ENCODE measurements at places on chromosomes 16 and 17.

- no peak for DNase-seq
These were observed 109.8 kb downstream of the CDK5R1 start for GRCh38 chr17:32596628-32597027.

DNA sequence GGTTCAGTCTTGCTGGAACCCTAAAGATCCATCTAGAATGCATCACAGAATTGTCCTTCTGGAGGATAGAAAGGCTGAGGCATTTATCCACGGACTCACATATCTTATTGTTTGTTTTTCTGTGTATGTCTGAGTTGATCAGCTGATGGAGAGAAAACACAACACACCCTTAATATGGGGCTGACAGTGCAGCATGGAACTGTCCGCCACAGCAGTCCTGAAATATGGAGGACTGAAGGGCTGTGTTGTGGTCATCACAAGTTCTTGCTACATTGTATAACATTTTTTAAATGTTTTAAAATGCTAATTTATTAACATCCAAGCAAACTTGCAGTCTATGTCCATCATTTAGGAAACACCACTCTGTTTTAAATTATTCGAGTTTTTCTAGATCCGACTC, 448.9 kb upstream of the ERCC4 start:
- DNase-seq: no peak

- no peak for DNase-seq
These were observed 29.2 kb upstream of the FASN start for GRCh38 chr17:82127315-82127595.

DNA sequence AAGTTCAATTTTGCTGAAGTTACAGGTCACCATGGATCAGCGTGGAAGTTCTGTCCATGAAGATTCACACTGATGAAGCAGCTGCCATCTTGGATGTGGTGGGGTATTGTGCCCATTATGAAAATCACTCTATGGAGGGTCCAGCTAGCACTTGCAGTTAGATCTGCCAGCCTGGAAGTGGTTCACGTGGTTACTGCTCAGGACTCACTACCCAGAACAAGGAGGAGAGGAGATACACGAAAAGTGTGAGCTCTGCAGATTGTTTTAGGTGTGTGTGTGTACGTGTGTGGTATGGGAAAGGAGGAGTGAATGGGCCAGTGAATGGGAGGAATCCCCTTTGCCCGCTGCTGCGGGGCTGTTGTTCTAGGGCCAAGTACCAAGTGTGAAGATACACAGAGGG, 333.4 kb downstream of the MAF start:
- no peak for DNase-seq

- no peak for DNase-seq
These were observed 9.2 kb upstream of the SNN start for GRCh38 chr16:11658896-11659708.

- DNase-seq: no peak
These were observed 107.6 kb downstream of the VAT1L start for GRCh38 chr16:77895962-77896361.

GRCh38 chr16:73275024-73275423, 227.1 kb upstream of the ZFHX3 start:
- DNase-seq: no peak

DNA sequence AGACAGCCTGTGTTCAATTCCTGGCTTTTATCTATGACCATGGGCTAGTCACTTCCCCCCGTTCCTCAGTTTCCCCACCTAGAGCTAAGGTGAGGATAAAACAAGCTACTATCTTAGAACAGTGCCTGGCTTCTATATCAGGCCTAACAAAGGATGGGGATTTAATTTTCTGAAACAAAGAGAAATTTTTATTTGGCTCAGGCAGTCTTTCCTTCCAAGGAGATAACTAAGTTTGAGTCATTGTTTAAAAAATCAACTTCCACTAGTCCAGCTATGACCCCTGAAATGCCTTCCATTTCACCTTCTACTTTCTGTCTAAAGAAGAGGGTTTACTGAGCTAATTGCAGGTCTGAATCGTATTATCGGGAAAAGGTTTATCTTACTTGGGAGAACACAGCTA, 99.0 kb downstream of the CMIP start:
- no peak for DNase-seq

GRCh38 chr17:43025766-43026537, 921 bp downstream of the RND2 start:
- DNase-seq: no peak

DNA sequence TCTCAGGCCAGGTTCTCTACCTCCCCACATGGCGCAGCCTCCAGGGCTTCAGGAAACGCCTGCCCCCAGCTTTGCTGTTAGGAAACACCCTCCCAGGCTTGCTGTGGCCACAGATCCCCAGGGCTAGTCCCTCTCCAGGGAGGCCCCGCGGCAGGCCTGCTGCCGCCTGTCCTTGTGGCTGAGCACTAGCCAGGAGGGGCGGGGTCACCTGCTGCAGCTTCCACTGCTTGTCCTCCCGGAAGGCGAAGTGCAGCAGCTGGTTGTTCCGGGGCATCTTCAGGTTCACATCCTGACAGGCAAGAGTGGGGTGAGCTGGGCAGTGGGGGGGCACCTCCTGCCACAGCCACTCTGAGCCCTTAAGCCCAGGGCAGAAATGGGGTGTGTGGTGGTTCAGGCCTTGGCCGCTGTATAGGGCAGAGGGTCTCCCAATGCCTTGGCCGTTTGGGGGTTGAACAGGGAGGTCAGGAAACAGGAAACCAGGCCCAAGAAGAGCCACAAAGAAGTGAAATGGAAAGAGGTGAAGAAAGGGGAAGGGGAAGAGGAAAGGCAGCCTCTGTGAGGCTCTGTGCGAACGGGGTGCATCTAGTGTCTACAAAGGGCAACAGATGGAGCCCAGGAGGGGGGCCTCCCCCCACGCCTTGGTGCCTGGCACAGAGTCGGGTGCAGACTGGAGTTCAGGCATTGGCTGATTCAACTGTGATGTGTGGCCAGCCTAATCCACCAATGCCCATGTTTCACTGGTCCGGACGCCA, 2.0 kb downstream of the ROGDI start:
- DNase-seq: peak; percentile 22

- DNase-seq: no peak
These were observed 52.9 kb upstream of the SEC14L1 start for GRCh38 chr17:77087650-77088454.

GRCh38 chr16:89004209-89004831, 27.3 kb upstream of the CBFA2T3 start:
- no peak for DNase-seq

DNA sequence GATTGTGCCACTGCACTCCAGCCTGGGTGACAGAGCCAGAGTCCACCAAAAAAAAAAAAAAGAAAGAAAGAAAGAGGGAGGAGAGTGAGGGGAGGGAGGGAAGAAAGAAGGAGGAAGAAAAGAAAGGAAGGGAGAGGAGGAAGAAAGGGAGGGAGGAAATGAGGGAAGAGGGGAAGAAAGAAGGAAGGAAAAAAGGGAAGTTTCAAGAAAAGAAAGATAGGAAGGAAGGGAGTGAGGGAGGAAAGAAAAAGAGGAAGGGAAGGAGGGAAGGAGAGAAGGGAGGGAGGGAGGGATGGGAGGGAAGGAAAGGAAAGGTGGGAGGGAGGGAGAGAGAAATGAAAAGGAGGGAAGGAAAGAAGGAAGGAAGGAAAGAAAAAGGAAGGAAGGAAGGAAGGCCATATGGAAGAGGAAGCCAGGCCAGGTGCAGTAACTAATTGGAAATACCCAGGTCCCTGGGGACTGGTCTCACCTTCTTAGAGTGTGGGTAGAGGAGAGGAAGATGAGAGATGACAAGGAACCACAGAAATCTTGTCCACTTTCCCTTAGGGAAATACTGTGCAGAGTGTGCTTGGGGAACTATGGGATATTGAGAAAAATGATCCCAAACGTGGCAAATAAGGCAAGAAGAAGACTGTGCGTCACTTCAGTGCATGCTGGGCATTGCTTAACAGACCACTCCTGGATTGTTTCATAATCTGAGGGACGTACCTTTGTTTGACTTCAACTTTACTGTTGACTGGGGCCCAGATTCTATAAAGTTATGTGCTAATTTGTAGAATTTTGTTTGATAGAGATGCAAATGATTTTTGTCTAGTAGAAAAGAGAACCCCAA, 15.1 kb upstream of the CSNK2A2 start:
- no peak for DNase-seq

GRCh38 chr17:8680466-8681169, 50.1 kb upstream of the MYH10 start:
- no peak for DNase-seq

DNA sequence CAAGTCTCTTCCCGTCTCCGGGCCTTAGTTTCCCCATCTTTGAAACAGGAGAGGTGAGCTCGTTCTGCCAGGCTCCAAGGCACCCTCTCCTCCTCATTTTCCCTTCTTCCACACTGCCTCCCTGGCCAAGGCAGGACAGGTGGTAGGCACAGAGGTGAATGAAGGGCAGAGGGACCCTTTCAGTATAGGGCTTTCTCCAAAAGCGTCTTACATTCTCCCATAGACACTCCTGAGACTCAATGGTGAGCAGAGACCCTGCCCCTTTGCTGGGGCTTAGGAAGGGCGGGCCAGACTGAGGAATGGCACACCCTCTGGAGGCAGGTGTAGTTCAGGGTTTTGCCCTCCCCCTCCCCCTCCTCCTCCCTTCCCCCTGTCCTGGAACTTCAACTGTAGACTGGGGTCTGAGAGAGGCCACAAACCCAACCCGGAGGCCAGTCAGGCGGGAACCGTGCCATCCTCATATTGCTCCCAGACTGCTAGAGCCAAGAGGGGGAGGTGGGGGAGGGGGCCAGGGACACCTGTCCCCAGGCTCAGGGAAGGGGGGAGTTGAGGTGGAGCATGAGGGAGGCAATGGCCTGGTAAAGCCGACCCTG, 1.9 kb downstream of the PLEKHH3 start:
- DNase-seq: no peak

DNA sequence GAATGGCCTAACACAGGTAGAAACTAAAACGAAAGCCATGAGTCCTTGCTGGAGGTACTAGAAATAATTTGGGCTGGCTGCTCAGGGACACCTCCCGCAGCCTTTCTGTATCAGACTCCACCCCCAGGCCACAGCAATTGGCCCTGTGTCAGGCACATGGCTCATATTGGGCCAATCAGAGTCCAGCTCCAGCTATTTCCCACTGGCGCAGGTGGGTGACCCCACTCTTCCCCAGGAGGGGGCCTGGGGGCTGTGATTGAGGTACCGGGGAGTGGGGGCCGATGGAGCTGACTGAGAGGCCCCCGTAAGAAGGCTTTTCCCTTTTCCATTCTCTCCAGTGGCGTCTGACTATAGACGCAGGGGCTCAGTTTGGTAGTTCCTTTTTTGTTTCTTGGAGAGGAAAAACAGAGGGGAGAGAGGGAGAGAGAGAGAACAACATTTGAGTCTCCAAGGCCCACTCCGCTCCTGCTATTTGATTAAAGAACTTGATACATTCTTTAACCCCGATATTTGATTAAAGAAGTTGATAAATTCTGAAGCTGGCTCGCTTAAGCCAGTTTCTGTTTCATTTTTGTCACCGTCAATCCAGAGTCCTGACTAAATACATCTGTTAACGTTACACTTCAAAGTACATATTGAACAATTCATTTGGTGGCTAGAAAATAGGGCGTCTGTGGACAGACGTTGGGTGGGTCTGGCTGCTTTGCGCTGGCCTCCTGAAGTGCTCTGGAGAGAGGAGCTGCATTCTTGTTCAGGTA, 26.3 kb downstream of the FOXL1 start:
- peak; percentile 2 for DNase-seq

GRCh38 chr16:72905581-72905980, 142.3 kb downstream of the ZFHX3 start:
- no peak for DNase-seq

DNA sequence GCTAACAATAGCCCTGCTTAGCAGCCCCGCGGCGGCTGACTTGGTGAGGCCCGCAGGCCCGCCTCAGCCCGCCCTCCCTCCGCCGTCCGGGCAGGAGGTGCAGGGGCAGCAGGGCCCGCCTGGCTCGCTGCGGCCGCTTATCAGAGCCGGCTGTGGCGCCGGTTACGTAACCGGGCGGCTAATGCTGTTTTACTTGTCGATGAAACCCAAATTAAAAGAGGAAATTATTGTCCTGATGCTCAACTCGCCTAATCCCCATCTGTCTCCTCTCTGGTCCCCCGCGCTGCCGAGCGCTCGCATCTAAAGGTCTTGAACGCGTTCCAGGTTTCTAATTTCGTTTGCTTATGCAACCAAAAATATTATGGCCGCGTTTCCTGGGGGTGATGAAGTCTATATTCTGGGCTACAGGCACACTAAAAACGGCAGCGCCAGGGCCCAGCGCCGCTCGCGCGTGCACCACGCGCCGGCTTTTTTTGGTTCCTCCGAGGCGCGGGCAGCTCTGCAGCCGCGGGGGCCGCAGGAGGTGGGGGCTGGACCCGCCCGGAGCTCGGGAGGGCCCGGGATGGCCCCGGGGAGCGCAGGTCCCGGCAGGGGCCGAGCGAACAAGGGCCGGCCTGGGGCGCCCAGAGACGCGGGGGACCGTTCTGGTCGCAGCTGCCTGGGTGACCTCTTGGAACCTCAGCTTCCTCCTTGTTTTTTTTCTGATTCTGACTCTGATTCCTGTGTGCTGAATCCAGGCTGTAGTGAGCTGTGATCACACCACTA, 65.2 kb upstream of the TOB1 start:
- peak; percentile 61 for DNase-seq

Data from inflammatory macrophage treated with lipopolysaccharide for 4 hours (primary cell).